ENCODE measurements at places on chromosomes 11 and 22.

DNA sequence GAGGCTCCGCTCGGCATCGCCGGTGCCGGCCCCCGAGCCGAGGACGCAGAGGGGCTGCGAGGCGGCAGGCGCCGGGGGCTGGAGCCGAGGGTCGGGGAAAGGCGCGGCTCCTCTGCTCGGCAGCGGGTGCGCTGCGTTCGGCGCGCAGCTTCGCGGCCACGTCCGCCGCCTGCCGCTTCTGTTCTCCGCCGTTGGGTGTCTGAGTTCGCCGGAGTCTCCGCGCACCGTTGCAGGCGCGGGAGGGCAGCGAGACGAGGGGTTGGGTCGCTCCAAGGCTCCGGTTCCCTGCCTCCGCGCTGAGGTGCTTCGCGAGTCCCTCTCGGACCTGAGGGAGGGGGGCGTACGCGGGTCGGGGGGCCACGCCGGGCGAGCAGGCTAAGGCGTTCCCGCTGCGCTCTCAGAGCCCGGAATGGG lies 347 bp downstream of the MN1 start:
- DNase-seq: peak; percentile 60

DNA sequence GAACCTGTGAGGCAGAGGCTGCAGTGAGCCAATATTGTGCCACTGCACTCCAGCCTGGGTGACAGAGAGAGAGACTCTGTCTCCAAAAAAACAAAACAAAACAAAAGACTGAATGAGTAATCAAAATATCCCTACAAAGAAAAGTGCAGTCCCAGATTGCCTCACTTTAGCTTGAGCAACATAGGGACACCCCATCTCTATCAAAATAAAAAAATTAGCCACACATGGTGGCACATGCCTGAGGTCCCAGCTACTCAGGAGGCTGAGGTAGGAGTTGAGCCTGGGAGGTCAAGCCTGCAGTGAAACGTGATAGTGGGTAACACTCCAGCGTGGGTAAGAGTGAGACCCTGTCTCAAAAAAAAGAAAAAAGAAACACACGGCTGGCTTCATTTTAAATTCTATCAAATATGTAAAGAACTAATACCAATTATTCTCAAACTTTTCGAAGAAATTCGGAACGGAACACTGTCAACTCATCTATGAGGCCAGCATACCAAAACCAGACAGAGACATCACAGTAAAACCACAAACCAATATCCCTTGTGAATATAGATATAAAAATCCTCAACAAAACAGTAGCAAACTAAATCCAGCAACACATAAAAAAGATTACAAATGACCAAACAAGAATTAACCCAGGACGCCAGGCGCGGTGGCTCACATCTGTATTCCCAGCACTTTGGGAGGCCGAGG lies 12.9 kb downstream of the CHEK2 start:
- no peak for DNase-seq

DNA sequence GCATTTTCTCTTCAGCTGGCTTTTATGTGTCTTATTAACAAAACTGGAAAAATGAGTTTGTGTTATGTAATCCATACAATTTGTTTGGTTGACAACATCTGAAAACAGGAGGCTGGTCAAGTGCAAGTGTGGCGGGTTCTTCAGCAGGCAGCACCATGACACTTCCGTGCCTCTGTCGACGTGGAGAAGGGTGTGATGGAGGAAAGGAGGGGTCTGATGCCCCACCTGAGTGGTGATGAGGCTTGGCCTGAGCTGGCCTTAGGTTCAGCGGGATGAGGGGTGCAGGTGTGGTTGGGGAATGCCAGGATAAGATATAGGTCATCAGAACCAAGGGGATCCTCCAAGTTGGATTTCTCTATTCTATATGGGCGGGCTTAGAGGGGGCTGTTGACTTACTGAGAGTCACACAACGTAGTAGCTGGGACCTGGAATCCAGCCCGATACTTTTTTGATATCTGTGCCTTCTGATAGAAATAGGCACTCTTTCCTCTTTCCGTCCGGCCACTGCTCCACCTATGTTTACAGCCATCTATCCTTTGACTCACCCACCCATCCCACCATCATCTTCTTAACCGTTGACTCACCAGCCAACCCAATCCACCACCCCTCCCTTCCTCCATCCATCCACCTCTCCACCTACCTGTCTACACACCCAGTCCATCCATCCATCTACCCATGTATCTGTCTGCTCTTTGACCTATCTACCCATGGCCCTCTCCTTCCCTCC lies 29.0 kb downstream of the SHANK3 start:
- no peak for DNase-seq

GRCh38 chr11:116400081-116400480 lies 372.7 kb downstream of the BUD13 start:
- no peak for DNase-seq

DNA sequence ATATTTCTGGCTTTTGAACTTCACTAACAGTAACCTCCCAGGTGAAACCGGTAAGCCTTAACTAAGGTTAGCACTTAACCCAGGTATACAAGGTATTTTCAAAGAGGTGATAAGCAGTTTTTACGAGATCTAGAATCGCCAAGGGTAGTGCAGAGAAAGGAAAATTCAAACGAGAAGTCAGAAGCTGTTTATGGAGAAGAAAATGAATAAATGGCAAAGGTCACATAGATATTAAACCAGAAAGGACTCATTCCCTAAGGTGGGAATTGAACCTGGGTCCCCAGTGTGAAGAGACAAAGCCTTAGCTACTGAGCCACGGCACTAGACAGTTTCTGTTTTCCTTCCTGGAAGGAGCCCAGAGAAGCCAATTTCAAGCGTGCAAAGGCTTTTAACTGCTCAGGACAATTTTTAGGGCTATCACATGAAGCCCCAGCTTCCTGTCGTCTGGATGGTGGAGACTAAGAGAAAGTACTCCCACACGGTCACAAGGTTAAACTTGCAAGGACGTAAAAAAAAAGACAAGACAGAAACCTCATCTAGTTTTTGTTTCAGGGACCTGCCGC lies 5.7 kb upstream of the C1QTNF6 start:
- peak; percentile 48 for DNase-seq

DNA sequence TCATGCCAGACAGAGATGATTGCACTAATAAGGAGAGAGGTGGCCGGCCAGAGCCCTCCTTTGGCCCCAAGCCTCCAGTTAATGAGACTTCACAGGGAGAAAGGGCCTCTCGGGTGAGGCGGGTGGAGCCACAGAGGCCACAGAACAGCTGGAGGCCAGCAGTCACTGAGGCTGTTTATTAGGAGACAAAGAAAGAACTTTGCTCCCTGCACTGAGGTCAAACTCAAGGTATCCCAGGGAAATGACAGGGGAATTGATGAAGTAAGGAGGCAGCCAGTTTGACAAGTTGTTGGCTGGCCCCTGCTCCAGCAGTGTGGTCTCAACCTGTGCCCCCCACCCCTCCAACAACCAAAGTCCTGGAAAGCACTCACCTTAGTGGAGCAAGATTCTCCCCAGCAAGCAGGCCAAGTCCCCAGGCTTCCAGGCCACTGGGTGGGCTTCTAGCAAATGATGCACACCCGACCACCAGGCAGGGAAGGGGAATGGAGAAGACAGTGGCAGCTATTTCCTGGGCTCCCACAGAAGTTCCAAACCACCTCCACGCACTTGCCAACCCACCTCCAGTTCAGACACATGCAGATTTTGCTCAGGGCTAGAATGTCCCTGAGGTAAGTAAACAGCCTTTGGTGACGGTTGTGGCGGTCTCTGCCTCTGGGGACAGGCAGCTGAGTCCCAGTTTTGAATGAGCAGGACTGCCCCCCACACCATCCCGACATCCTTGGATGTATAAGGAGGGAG lies 53.2 kb downstream of the RPUSD4 start:
- no peak for DNase-seq

- DNase-seq: no peak
Measured at GRCh38 chr22:20035375-20036083, 14.6 kb downstream of the TANGO2 start.

GRCh38 chr11:69485337-69486041 lies 4.0 kb downstream of the LINC01488 start:
- no peak for DNase-seq

DNA sequence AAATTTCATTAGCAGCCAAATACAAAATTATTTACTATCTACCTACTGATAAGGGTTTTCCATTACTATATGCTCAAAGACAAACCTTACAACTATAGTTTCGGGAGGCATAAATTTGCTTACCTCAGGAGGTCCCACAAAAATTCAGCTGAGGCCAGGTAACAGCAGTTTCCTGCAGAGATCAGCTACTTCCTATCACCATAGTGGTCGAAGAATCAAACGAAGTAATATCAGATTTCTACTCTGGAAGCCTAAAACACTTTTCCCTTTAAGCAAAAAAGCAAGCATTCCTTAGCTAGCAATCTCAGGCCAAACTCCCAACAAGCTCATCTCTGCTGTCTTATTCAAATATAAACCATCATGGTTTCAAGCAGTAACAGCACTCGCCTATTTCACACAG lies 3.1 kb downstream of the NAP1L4 start:
- no peak for DNase-seq

DNA sequence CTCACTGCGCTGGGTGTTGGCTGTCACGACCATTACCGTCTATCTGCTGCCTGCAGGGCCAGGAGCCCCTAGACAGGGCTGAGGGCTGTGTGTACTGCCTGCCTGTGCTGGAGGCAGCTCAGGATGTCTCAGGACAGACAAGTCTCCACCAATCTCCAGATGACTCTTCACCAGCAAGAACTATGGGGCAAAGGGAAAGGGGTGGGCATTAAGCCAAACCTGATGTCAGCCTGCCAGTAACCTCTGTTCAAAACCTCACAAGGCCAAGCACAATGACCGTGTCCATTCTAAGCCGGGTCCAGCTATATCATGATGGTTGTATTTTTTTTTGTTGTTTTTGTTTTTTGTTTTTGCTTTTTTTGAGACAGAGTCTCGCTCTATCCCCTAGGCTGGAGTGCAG lies 31.6 kb downstream of the MAFF start:
- DNase-seq: no peak

DNA sequence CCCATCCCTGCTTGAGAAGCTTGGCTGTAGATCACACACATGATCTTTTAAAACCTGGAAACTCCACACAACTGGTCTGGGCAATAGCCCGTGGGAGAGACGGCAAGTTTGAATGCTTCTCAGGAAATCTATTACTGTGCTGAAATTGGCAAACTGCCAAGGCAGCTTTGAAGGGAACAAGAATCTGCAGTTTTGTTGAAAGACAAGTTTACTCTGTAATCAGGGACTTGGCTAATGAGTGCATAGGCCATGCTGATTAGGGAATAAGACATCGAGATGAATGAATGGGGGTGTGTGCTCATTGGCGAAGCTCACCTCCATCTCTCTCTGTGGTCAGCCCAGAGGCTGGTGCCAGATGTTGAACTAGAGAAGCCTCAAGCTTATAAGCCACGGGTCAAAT lies 218.8 kb downstream of the HIPK3 start:
- peak; percentile 69 for DNase-seq

DNA sequence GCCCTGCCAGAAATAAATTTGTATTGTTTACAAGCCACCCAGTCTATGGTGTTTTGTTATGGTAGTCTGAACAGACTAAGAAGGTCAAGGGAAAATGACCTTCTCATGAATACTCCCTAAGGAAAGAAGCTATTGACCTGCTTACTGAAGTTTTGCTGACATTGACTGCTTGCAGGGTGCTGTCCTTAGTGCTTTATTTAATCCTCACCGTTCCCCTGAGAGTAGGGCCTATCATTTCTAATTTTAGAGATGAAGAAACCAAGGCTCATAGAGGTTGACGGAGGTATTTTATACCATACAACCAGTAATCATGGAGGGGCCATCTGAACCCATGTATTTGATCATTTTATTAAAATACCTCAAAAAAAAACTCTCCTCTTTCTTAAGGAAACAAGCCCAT lies 66.7 kb upstream of the INCENP start:
- DNase-seq: no peak

- DNase-seq: peak; percentile 88
Measured at GRCh38 chr11:10906521-10906920, 48.7 kb upstream of the ZBED5 start.

DNA sequence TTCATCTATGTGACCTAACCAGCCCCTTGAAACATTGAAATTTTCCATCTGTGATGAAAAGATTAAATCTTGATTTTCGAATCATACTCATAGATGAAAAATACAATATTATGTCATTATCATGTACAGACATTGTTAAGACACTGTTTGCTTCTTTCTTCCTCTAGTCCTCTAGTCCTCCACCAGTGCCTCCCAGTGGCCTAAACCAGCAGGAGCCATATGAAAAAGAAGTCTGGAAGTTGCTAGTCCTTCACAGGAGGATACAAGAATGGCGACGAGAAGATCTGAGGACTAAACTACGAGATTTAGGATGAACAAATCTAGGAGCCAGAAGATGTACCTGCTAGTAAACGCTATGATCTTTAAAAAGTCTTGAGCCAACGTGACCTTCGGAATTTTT lies 134.1 kb downstream of the SLC17A6 start:
- no peak for DNase-seq

GRCh38 chr11:13826505-13827278 lies 135.8 kb upstream of the SPON1 start:
- no peak for DNase-seq

DNA sequence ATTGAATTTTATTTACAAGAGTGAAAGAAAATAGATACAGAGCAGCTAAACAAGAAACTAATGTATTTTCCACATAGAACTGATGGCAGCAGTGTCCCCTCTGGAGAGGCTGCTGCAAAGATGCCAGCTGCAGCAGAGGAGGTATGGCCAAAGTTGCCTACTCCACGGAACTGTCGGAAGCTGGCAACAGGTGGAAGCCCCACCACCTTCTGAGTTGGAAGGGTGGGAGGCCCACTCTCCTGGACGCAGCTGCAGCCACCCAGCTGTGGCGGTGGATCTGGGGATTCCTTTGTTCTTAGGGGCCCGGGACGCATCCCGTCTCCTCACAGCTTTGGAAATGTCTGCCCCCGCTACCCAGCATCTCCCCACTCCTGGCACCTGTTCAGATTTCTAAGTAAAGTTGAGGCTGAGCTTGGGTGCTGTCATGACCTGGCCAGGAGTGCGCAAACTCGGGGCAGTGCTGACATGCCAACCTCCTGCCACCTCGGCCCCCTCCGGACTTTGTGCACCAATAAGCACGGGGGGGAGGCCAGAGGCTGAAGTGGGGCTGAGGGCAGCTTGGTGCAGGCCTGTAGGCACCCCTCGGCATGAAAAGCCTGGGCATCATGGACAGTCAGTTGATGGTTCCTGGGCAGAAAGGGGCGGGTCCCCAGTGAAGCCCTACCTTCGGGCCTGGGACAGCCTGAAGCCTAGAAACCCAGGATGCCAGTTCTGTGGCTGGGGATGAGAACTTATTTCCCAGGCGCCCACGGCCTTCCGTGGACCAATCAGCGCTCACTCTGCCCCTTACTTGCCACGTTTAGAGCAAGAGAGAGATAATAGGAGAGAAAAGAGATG lies 1071.4 kb downstream of the JRKL start:
- no peak for DNase-seq

- DNase-seq: no peak
Measured at GRCh38 chr22:27709919-27710675, 91.5 kb downstream of the MN1 start.
